ENCODE measurements at places on chromosomes 4 and X.
A peak's percentile ranks its signal among the peaks of the same experiment; 100 is the strongest.

DNA sequence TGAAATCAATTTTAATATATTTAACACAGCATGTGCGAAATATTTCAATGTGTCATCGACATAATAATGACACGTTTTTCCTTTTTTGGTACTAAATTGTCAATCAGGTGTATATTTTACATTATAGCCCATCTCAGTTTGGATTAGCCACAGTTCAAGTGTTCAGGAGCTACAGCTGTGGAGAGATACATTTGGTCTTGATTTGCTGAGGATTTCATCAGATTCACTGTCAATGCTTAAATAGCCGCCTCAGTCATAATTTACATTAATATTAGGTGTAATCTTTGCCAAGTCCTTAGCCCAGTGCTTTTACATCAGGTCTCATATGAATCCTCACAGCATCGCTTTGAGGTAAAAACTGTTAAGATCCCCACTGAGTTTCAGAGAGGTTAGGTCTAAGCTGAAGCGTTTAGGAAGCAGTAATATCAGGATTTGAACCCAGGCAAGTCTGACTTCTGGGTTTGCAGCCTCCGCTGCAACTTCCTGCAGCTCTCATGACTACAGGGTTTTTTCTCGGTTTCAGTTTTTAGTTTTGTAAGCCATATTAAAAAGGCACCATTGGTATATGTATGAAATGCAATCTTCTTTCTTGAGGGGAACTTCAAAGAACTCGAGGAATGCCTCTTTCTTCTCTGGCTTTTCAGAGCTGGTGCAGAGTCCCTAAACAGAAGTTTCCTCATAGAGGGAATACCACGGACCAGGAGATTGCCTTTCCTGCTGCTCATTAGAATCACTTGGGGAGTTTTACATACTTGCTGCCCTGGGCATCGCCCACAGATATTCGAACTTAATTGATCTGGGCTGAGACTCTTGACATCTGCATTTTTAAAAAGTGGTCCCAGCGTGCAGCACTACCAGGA lies 6.4 kb downstream of the MTM1 start:
- no peak for DNase-seq

DNA sequence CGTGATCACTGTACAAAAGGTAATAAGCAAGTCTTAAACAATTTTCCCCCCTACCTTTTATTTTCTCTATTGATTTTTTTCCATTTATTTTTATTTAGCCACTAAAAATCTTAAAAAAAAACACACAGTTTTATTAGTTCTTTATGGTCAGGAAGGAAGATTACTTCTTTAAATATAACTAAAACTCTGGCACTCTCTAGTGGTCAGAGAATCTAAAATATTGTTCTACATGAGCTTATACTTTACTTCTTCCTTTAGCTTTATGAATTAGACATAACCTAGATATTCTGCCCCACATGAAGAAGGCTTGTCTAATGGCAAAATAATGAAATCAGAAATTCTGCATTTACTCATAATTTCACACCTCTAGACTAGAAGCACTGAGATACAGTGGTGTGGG lies 135.2 kb downstream of the PDE5A start:
- no peak for DNase-seq

GRCh38 chr4:179989975-179990374 lies 2253.2 kb upstream of the TENM3 start:
- no peak for DNase-seq

DNA sequence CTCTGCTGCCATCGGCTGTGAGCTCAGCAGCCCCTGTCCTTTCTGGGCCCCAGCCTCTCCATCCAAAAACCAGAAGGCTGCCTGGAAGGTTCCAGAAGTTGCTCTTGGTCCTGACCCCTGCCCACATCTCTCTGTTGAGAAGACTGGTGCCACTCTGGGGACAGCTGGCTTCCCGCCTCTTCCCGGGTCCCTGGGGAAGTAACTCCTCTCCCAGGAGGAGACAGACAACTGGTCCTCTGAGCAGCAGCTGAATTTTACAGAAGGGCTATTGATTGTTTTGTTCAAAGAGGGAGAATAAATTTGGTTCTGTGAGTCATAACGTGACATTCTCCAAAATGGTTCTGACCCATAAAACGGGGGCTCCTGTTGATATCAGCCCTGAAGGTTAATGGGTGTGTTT lies 61.2 kb downstream of the TRMT44 start:
- DNase-seq = no peak

GRCh38 chr4:119016636-119017035 lies 119.0 kb upstream of the MYOZ2 start:
- DNase-seq = no peak

DNA sequence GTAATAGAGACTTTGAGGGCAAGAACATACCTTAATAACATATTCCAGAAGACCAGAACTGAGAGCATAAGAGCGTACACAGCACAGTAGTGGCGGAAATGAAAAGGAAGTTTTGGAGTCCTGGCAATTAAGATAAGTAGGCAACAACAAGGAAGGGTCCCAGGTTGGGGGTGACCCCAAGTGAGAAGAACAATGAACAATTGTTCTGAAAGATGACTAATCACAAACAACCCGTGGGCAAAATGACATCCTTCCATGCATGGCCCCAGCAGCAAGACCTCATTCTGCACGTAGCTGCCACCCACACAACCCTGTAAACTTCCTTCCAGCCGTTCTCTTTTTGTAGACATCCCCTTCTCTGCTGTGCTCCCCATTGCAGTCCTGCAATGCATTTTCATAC lies 384.4 kb upstream of the PABPC4L start:
- no peak for DNase-seq

DNA sequence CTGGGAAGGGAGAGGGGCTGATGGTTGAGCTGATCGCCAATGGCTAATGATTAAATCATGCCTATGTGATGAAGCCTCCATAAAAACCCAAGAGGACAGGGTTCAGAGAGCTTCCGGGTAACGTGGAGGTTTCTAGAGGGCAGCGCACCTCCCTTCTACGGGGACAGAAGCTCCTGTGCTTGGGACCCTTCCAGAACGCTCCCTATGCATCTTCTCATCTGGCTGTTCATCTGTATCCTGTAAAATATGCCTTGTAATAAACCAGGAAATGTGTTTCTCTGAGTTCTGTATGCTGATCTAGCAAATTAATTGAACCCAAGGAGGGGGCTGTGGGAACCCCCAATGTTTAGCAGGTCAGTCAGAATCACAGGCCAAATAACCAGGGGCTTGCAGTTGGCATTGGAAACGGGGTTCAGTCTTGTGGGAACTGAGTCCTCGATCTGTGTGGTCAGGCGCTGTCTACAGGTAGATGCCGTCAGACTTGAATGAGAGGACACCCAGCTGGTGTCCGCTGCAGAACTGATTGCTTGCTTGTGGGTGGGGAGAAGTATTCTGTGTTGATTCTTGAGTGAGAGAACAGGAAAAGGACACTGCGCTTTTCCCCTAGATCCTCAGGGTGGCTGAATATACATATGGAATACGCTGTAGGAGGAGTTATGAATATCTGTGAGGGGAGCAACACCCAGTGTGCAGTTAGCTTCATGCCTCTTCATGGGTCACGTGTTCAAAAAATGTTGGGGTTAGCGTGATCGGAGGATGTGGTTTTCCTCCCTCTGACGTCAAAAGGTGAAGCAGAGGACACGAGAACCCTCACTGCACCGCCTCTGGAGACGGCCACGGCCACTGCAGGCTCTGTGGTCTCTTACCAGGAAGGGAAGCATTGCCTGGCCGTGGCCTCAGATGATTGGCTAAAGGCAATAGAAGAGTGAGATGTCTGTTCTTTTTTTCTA lies 29.2 kb downstream of the HTT-AS start:
- peak; percentile 35 for DNase-seq

GRCh38 chr4:32607978-32608377 lies 1887.8 kb downstream of the PCDH7 start:
- DNase-seq = no peak

GRCh38 chrX:53481093-53481492 lies 46.9 kb upstream of the HSD17B10 start:
- DNase-seq = no peak

- no peak for DNase-seq
These were observed 199.0 kb upstream of the NUDT6 start for GRCh38 chr4:123121241-123121907.

DNA sequence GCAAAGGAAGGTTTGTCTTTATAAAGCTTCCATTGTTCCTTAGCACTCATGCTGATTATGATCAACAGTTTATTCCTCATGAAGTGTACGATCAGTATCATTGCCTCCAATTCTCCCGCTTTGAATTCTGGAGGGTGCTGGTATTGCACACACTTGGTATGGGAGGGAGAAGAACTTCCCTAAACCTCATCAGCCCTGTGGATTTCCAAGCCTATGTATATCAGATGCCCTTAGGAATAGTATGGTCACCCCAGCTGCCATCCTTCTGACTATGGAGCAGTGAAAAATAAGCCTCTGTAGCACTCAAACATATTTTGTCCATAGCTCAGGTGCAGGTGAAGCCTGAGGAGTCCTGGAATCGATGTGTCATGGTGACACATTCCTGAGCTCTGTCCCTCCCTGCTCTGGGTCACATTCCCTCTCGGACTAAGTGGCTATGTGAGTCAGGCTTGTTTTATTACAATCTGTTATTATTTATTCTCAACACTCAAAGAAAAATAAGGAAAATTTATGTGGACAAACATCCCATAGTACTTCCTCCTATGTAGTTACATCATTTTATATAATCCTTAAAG lies 2.0 kb upstream of the ZDHHC9 start:
- DNase-seq = no peak

DNA sequence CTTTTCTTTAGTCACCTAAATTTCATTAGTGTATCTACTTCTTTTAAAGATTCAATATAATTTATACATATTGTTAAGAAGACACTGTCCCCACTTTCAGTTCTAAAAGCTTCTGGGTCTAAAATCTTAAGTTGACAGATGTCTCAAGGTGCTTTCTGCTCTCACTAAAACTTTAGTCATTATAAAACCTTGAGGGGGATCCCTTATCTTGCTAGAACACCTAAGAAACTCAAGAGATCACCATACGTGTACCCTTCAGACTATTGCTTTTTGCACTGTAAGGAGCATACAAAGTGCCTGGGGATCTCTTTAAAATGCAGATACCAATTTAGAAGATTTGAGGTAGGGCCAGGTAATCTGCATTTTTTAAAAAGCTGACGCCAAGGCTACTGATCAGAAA lies 30.1 kb downstream of the CYBB start:
- no peak for DNase-seq

GRCh38 chr4:8540072-8540471 lies 40.1 kb upstream of the GPR78 start:
- no peak for DNase-seq

GRCh38 chrX:915427-916229 lies 285.0 kb downstream of the SHOX start:
- no peak for DNase-seq

- no peak for DNase-seq
These were observed 28.2 kb downstream of the ANKRD50 start for GRCh38 chr4:124684301-124684700.

- peak; percentile 34 for DNase-seq
These were observed 10.3 kb downstream of the CYP4V2 start for GRCh38 chr4:186201535-186202230.

DNA sequence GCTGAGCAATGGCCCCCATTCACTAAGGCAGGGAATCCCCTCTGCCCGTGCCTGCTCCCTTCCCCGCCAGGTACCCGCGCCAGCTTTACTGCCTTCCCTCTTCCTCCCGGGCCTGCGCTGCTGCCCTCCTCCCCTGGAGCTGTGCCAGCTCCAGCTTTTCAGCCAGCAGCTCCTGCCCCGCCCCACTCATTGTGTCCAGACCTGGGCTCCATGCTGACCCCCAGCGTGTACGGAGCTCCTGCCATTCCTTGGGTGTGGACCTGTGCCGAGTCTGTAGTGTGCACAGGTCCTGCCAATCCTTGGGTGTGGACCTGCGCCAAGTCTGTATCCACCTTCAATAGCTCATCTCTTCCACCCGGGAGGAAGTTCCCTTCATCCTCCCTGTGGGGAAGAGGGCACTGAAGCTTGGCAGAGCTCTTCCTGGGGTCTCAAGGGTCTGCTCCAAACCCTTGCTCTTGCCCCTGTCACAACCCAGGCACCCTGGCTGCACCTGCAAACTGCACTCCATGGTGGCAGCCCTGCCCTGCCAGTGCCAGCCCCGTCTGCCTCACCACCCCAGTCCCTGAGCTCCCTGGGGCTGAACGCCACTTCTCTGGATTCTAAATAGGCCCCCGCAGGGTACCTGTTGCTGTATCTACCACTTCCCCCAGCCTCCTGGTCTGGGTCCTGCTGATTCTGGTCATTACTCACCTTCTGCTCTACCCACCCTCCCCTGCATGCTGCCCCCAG lies 63.9 kb downstream of the TRMT44 start:
- no peak for DNase-seq

GRCh38 chr4:145938618-145939440 lies at the start of gene ZNF827:
Gene ZNF827 (minus strand): TSS chr4:145938823. CDS start chr4:145938407, 416 bp downstream.
- peak; percentile 31 for DNase-seq

DNA sequence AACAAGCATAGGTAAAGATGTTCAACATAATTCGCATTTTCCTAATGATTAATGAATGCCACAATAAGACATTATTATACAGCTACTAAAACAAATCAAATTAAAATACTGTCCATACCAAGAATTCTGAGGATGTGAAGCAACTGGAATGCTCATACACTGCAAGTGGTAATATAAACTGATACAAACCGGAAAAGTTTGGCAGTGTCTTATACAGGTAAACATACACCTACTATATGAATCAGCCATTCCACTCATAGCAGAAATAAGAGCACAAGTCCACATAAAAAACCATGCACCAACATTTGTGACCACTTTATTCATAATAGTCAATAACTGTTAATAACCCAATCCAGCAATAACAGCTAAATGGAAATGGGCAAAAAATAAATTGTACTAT lies 79.3 kb downstream of the FBXW7 start:
- DNase-seq = no peak

DNA sequence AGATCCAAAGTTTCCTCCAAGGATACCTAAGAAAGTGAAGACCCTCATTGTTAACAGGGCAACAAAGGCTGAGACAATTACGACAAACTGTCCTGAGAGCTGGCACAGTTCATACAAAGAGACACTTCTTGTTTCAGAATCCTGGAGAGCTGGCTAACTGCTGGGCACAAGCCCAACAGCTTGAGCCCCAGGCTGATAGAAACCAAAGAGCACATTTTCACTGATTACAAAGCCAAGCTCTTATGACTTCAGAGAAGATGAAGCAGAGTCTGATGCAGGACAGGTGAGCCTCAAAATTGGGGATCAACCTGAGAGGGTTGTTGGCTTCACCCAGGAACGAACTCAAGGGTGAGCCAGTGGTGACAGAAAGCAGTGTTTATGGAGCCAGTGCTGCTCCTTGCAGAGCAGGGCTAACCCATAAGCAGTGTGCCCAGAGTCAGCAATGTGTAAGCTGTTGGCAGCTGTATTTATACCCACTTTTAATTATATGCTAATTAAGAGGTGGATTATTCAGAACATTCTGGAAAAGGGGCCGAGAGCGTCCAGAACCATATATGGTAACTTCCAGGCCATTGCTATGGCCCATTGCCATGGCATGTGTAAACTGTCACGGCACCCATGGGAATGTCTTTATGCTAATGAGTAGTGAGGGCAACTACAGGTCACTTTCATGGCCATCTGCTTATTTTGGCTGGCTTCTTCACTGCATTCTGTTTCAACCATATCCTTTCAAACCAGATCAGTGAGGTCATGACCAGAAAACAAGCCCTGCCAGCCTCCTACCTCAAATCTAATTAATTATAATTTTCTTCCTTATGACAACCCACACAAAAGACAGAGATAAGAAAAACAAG lies 183.7 kb downstream of the EVC2 start:
- DNase-seq = no peak
